Stimulated activated CD4-positive, alpha-beta T cell treated with anti-CD3 and anti-CD28 coated beads, Interleukin-15, amount 100 ng/mL, for 1 hour (primary cell): ENCODE measurements at places on chromosomes 5 and 9.
A peak's percentile ranks its signal among the peaks of the same experiment; 100 is the strongest.

GRCh38 chr5:57683036-57683630 lies 200.5 kb upstream of the ACTBL2 start:
- no peak for DNase-seq

GRCh38 chr5:128597156-128597555 lies 59.1 kb upstream of the FBN2 start:
- no peak for DNase-seq

DNA sequence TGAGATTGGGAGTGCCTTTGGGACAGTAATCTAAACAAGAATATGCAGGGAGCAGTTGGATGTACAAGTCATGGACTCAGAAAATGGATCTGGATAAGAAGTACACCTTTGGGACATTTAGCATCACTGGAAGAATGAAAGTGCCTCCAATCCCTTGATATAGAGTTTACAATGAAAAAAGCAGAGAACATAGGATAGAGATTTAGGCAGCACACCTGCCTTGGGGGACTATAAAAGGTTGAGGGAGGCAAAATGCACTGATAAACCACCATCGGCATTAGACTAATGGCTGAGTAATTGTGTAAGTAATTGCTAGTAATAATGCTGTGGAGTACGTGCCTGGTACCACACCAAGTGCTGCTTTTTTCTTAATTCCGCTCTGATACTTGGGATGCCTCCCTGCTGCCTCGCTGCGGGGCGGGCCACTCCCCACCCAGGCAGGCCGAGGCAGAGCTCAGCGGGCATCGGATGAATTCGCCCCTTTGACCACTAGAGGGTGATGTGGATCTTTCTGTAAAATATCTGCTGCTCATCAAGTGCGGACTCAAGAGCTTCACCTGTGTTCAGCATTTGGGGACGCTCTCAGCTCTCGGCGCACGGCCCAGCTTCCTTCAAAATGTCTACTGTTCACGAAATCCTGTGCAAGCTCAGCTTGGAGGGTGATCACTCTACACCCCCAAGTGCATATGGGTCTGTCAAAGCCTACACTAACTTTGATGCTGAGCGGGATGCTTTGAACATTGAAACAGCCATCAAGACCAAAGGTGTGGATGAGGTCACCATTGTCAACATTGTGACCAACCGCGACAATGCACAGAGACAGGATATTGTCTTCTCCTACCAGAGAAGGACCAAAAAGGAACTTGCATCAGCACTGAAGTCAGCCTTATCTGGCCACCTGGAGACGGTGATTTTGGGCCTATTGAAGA lies 99.9 kb downstream of the ANKRD18B start:
- DNase-seq = peak; percentile 46

DNA sequence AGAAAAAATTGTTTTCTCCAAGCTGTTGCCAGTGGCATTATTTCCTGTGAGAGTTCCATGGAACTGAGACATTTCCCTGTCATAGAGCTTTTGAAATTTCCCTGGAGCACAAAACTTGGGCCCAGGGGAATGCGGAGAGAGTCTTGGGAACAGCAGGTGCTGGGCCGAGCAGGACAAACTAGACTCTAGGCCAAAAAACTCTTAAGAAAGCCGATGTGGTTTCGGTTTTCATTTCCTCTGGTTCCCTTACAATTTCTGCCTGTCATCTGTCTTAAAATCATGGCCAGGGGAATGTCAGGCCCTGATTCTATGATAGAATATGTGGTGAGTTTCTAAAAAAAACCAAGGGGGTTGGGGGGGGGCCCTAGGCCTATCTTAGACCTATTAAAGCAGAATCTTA lies 4.6 kb downstream of the SLC35A4 start:
- no peak for DNase-seq

GRCh38 chr5:118139361-118139760 lies 849.0 kb downstream of the DTWD2 start:
- DNase-seq = no peak

- DNase-seq = no peak
Observed at GRCh38 chr5:171397190-171397589, 9.5 kb downstream of the NPM1 start.

- DNase-seq = no peak
Observed at GRCh38 chr5:80931411-80931810, 28.8 kb upstream of the RASGRF2 start.

- DNase-seq = no peak
Observed at GRCh38 chr9:131411719-131412681, 18.1 kb downstream of the PRRC2B start.

DNA sequence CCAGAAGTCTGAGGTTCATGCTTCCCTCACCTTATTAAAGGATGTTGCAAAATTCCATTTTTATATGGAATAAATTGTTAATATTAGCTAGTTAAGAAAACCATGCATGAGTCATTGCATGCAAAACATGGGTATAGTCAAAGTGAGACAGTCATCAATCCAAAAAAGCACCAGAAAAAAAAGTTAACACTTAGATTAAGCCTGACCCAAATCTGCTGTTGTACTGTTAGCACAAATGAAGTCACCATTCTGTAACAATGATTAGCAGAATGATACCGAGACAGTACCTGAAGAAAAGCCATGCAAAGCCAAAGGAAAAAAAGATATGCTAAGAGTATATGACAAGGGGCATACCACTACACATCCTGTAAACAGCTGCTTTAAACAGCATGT lies 49.5 kb downstream of the PKD2L2 start:
- no peak for DNase-seq

DNA sequence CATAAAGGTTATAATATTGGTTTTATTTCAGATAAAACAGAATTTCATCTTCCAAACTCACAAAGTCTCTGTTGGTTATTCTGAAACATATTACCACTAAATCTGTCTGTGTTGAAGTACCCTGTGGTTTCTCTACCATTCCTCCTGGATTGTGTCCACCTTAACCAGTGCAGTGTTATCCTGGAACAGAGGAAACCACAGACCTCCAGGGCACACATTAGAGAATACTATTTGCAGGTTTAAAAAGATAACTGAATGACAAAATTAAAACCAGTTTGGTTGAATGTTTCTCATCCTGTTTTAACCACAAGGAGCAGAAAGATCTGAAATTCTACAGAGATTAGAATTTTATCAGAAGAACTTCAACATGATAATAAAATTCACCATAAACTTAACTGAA lies 251.8 kb downstream of the CWC27 start:
- no peak for DNase-seq

DNA sequence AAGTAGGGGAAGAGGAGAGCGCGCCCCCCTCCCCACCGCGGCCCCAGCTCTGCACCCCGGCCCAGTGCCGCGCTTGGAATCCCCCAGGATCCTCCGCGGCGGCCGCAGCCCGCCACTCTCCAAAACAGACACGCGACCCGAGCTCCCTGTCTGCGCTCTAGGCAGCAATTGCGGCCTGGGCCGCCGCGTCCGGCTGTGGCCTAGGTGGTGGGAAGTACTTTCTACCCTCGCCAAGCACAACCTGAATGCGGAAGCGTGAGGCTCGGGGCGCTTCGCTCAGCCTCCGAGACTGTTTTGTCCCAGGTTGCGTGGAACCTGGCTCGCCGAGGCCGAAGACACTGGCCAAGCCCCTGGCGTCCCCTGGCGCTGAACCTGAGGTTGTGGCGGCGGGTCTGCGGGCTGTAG lies 3.3 kb upstream of the FOXB2 start:
- DNase-seq = no peak

GRCh38 chr5:40781843-40782409 lies 16.2 kb downstream of the PRKAA1 start:
- no peak for DNase-seq

- DNase-seq = no peak
Observed at GRCh38 chr9:119126040-119126439, 243.2 kb downstream of the BRINP1 start.

- DNase-seq = no peak
Observed at GRCh38 chr9:131103024-131103423, 6.7 kb downstream of the AIF1L start.

GRCh38 chr5:31726952-31727351 lies 88.0 kb downstream of the PDZD2 start:
- no peak for DNase-seq
